Stimulated activated CD4-positive, alpha-beta T cell treated with anti-CD3 and anti-CD28 coated beads, TNF-alpha, amount 100 ng/mL, for 1 hour (primary cell): ENCODE measurements at places on chromosomes 11 and 22.

DNA sequence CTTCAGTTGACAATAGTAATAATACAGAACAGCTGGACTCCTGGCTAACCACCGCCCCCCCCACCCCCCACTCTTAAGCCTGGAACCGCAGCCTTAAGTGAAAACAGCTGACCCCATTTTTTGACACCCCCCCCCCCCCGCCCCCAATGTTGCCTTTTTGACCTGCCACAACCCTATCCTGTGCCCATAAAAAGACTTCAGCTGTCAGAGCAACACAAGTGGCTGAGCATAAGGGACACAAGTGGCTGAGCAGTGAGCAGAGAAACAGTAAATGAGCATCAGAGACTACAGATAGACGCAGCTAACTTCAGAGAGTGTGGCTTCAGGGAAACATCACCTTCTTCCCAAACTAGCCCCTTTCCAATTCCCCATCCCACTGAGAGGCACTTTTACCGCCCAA, 1493.8 kb downstream of the LRRC4C start:
- no peak for DNase-seq

GRCh38 chr11:63567044-63567840, 4.1 kb upstream of the PLAAT2 start:
- DNase-seq, result no peak

DNA sequence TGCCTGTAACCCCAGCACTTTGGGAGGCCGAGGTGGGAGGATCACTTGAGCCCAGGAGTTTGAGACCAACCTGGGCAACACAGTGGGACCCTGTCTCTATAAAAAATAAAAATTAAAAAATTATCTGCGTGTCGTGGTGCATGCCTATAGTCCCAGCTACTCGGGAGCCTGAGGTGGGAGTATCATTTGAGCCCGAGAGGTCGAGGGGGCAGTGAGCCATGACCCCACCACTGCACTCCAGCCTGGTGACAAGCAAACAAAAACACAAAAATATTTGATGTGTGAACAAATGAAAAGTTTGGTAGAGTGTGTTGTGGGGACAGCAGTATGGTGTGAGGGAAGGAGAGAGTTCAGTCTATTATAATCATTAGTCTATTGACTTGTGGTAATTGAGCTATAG, 90.8 kb upstream of the PARVA start:
- no peak for DNase-seq

- no peak for DNase-seq
Observed at GRCh38 chr11:81857386-81857785, 876.3 kb downstream of the FAM181B start.

DNA sequence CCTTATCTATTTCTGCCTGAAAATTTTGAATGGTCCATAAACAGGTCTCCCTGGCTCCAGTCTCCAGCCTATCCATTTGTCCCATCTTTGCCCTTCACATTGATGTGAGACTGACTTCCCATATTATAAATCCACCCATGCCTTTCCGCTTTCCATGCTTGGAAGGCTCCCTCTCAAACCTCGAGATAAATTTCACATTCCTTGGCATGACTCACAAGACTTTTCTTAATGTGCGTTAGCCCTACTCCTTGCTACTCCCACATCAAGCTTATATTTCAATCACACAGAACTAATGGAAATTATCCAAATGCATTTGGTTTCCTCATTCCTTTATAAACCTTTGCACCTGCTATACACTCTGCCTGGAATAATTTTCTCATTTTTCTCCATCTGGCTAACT, 163.7 kb upstream of the NTM start:
- DNase-seq, result no peak

GRCh38 chr22:27129266-27129665, 471.9 kb downstream of the MIAT start:
- no peak for DNase-seq

DNA sequence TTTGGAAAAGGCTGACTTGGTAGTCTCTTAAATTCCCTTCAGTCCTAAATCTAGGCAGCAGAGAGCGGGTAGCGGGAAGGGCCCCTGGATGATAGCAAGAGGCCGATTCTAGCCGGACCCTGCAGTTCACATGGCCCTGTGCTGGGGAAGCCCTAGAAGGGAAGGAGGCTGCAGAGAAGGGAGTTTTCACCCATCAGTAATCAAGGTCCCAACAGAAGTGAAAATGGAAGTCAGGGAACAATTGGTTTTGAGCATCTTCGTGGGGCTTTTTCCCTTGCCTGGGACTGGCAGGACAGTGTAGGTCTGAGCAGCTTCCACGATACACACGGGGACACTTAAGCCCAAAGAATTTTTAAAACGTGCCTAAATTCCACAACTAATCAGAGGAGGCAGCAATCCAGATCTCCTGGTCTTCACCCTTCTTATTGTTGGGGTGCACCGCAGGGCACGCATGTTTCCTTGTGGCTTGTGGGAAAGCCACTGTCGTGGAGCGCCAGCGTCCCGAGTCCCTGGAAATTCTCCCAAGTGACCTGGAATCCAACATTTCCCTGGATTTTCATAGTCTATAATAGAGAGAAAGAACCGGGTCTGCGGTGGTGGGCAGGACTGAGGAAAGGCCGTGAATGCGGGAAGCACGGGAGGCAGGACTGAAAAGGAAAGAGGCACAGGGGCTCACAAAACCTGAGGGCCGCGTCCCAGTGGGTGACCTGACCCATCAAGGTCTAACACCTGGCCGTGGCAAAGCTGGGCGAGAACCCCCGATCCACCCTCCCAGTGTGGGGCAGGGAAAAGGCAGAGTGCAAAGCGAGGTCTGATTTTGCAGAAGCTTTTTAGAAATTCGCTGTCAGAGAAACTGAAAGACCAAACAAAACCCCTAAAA, 846 bp upstream of the OAF start:
- DNase-seq, result no peak

DNA sequence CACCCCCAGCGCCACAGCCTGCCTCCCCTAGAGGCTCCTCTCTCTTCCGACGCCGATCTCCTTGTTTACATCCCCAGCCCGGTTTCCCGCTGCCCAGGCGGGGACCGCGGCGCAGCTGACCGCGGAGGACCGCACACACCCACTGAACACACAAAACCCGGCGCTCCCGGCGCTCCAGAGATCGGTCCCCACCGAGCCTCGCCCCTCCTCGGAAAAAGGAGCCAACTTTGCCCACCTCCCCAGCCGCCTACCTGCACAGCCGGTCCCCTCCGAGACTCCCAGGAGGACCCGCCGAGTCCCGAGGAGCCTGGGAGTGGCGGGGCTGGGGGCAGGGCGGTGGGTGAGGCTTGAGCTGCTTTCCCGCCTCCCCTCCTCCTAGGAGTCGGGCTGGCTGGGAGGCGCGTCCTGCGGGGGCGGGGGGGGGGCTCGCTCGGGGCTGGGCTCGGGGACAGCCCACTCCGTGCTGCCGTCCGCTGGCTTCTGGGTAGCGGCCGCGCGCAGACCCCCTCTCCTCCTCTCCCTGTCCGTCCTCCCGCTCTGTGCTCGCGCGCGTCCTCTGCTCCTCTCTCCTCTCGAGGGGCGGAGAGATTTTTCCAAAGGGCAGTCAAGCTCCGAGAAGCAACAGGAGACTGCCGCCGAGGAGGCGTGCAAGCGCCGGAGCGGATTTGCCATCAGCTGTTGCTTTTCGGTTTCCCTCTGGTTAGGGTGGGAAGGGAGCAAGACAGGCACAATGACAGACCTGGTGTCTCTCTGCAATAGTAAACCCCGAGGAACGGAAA, at the start of gene FXYD6:
Gene FXYD6 (minus strand): TSS at position 318 of the 779 bp plus-strand sequence. CDS start 33,882 bp downstream, outside the sequence.
- no peak for DNase-seq
